Stimulated activated CD4-positive, alpha-beta T cell treated with anti-CD3 and anti-CD28 coated beads, Interleukin-15, amount 100 ng/mL, for 48 hours (primary cell): ENCODE measurements at places on chromosomes 2 and 18.

DNA sequence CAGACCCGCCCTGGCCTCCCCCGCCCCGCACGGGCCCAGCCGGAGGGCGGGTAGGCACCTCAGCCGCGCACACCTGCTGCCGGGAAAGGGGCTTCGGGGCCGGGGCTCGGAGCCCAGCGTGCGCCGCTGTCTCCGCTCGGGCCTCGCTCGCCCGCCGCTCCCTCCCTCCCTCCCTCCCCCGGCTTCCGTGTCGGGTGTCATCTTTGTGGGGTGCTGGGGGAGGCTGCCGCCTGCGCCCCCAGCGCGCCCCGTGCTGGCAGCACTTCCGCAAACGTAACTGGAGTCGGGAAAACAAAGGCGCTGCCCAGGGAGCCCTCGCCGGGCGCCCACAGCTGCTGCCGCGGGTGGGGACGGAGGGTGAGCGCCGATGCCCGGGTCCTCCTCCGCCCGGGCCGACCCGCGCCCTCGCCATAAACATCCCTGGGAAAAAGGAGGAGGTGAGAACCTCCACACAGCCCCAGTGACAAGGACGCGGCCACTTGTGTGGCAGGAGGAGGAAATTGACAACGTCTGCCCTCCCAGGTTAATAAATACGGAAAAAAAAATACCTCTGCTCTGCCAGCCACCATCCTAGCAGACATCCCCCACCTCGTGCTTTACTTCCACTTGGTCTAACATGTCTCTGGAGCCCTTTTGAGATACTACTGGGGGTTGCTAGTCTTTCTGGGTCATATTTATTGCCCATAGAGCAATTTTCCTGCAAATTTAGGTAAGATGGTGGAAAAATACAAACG lies 550 bp downstream of the MFSD6 start:
- peak; percentile 60 for DNase-seq

DNA sequence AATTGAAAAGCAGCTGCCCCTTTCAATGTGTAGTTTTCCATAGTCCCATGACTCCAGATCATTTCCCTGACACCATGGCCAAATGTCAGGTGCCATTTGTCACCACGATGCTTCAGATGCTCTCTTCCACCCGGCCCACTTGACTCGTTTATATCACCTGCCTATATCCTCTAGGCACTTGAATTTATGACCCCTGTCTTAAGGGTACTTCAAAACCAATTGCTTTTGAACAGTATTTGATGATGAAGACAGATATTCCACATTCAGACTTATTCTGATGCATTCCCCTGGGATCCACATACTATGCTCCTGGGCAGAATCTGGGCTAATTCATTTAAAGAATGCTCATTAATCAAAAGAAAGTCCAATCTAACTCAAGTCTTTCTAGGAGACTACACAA lies 16.9 kb upstream of the RHBDD1 start:
- DNase-seq: no peak

GRCh38 chr2:127034051-127034450 lies 72.9 kb downstream of the BIN1 start:
- no peak for DNase-seq

GRCh38 chr2:129233166-129233565 lies 746.3 kb upstream of the RAB6C start:
- DNase-seq: no peak

- no peak for DNase-seq
Observed at GRCh38 chr2:173254659-173255058, 100.0 kb upstream of the CDCA7 start.

DNA sequence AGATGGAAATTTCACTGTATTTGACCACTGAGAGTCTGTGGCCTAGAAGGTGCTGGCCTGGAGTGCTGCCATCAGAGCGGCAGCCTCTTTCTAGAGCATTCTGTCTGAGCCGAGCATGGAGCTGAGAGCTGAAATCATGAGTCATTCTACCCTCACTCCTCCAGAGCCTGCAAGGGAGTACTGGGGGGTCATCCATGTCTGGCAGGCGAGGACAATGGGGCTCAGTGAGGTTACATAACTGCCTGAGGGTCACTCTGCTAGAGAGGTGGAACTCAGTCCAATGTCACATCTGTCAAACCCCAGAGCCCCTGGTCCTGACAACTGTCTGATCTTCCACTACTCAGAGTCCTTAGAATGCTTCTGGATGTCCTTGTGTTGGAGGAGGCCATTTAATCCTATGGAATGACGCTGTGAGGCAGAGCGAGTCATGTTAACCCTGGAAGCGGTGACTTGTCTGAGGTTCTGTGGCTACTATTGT lies 65.3 kb downstream of the HAUS1 start:
- DNase-seq: no peak

- DNase-seq: no peak
Observed at GRCh38 chr2:224283466-224283965, 118.4 kb downstream of the FAM124B start.
